ENCODE measurements at places on chromosomes 11 and 22. TPM values are rescaled to one million over a fixed set of nuclear protein-coding genes. Genes with fewer than 3 reads are reported as not detected.

- no peak for DNase-seq
Observed at GRCh38 chr11:61960532-61960931, 6.9 kb downstream of the FTH1 start.

GRCh38 chr22:29313576-29314466 is 1.7 kb downstream of the RASL10A start:
- no peak for DNase-seq

GRCh38 chr22:28907311-28908008 is 24.1 kb downstream of the ZNRF3 start:
- no peak for DNase-seq

DNA sequence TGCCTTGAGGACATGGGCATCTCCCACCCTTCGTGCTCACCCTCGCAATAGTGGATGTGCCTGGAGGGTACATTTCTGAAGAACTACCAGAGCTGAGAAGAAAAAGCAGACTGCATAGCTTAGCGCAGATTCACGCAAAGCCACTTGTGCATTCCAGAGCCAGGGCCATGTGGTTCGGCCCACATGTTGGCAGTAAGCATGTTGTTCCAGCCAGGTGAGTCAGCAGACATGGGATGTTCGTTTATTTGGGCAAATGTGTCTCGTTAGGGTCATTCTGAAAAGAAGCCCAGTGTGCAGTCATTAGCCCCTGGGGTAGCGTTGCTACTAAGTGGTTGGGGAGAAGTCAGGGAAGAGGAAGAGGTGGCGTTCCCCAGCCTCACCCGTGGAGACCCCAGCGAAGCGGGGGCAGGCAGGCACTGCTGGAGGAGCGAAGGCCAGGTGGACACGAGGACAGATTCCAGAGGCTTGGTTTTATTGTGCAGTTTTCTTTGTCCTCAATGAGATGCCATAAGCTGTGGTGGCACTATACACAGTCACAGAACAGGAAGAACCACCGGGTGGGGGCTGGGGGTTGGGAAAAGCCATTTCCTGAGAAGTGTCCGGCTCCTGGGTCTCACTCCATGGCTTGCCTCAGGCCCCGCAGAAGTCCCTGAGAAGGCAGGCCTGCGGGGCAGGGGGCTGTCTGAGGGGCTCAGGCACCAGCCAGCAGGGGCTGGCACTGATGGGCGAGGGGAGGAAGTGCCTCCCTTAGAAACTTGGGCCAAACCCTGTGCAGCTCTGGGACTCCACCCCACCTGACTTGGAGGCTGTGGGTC is 5.0 kb downstream of the THY1 start:
- peak; percentile 58 for DNase-seq

DNA sequence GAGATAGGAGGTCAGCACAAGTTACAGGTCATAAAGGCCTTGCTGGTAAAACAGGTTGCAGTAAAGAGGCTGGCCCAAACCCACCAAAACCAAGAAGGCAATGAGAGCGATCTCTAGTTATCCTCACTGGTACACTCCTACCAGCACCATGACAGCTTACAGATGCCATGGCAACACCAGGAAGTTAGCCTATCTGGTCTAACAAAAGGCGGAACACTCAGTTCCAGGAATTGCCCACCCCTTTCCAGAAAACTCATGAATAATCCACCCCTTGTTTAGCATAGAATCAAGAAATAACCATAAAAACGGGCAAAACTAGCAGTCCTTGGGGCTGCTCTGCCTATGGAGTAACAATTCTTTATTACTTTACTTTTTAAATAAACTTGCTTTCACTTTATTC is 43.5 kb upstream of the B3GAT1 start:
- DNase-seq: no peak

C11orf65 gene
- polyA plus RNA-seq: 0.15 TPM

All from muscle of leg (tissue), 16 donors.